ENCODE measurements at places on chromosomes 5 and 9. TPM values are rescaled to one million over a fixed set of nuclear protein-coding genes. Genes with fewer than 3 reads are reported as not detected.

GRCh38 chr5:54518146-54518817 is 723 bp downstream of the SNX18 start:
- DNase-seq: no peak

DNA sequence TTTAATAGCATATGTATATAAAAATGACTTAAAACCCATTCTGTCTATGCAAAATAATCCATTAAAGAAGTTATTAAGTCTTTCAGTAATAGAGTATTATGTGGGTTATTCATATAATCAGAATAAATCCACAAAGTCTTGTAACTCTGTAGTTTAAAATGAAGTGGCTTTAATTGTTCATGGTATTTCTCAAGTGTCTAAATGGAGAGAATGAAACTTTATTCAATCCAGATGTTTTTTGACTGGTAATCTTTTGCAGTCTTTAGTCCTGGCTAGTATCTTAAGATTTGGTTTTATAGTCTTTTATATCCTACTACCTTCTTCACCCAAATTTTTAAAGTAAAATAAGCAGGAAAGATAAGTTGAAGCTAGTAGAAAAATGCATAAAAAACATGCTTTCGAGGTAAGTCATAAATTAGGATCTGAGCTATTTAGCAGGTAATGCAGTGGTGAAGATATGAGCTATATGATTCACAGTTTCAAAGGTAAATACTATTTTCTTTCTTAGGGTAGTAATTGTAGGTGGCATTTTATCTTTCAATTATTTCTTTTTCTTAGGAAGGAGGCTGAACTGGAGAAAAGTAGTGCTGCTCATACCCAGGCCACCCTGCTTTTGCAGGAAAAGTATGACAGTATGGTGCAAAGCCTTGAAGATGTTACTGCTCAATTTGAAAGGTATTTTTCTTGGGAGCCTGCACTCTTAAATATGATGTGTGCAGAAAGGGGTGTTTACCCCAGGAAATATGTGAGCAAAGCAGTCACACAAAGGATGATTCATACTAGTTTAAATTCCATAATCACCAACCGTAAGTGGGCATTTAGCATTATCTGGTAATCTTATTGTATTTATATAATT is 17.9 kb downstream of the HMMR start:
- DNase-seq: peak; percentile 43

The IRX2 gene
- 6.1 TPM for total RNA-seq

The GARIN3 gene
- not detected for total RNA-seq

- DNase-seq: no peak
Measured at GRCh38 chr5:145791866-145792265, 43.3 kb downstream of the PRELID2 start.

DNA sequence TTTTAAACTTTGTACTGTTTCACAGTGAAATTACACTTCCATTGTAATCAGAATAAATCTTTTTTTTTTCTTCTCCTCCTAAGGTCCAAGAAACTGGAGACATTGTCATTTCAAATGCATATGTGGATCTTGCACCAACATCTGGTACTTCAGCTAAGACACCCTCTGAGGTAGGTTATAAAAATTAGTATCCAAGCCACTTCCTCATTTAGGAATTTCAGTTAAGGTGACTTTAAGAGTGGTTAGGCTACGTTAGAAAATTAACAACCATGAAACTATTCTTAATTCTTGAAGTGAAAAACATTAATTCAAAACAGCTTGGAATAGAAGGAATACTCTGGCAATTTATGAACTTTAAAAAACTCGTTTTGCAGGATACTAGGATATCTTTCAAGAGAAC is 77.5 kb downstream of the HSD17B4 start:
- no peak for DNase-seq

DNA sequence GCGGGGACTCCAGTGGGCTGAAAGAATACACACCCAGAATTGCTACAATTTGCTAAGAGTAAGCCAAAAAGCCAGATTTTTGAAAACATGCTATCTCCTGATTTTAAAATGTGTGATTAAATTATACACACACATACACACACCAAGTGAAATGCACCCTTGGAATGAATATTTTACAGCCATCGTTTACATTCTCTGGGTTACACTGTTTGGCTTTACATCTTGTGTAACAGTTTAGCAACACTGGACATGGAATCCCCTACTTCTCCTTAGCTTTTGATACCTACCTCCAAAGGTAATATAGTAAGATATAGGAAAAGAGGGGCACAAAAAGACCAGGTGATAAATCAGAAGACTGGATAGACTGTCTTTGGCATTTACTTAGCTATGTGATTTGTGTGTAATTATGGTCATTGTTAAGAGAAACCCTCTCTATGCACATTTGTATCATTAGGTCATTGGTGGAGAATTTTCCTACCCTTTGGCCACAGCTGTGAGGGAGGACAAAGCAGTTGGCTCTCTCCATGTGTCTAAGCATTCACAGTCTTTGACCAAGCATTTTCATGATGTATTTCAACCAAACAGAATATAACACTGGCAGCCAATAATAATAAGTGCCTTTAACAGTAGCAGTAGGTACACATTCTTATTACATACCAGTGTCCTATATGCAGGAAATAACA is 7.6 kb downstream of the SVEP1 start:
- DNase-seq: no peak

DNA sequence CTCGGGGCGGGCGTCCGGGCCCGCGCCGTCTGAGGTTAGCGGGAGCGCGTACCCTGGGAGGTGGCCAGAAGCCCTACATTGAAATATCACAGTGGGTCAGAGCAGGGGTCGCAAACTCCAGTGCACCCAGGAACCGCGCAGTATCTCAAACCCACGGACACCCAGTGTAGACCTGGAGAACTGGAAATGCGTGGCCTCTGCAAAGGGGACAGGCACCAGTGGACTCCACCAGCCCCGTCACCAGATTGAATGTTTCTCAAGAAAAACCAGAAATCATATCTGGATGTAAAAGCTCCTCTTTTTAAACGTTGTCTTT is 117.6 kb upstream of the SMIM23 start:
- no peak for DNase-seq

DNA sequence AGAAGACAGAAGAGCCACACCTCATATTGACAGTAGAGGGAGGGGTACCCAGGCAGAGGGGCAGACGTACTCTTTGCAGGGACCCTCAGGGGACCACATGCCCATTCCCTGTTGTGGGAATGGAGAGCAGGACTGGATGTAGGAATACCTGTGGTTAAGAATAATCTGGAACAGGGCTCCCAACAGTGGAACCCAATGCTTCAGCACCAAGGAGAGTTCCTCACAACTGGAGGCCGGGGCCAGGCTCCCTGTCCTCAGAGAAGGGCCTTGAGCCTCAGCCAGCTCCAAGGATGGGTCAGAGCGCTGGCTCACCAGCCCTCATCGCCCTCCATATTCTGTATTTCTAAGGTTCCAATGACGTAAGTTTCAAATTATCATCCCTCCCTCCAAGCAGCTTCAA is 7.4 kb upstream of the SHC3 start:
- DNase-seq: peak; percentile 16

- DNase-seq: no peak
Measured at GRCh38 chr9:6984941-6985578, 227.3 kb downstream of the KDM4C start.

- peak; percentile 46 for DNase-seq
Measured at GRCh38 chr9:12818431-12819000, 43.7 kb downstream of the LURAP1L start.

The BSPRY gene
- 22.4 TPM for total RNA-seq

GRCh38 chr9:96038271-96038670 is 162.8 kb downstream of the ERCC6L2 start:
- no peak for DNase-seq

DNA sequence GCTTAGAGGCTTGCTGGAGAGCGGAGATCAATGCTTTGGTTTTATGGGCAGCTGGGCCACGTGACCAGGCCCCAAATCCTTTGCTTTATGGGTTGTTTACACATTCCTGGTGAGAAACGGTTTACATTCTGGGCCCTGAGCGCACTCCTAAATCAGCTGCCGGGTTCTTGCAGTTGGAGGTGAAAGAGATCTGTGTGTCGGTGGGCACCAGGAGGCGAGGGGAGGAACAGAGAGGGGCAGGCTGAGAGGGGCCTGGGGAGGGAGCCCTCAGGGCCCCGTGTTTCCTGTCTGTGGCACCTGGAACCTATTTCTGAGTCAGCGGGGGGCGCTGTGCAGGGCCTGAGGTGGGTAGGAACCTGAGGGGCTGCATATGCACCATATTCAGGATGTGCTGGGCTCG is 63.5 kb upstream of the HAND1 start:
- DNase-seq: no peak

DNA sequence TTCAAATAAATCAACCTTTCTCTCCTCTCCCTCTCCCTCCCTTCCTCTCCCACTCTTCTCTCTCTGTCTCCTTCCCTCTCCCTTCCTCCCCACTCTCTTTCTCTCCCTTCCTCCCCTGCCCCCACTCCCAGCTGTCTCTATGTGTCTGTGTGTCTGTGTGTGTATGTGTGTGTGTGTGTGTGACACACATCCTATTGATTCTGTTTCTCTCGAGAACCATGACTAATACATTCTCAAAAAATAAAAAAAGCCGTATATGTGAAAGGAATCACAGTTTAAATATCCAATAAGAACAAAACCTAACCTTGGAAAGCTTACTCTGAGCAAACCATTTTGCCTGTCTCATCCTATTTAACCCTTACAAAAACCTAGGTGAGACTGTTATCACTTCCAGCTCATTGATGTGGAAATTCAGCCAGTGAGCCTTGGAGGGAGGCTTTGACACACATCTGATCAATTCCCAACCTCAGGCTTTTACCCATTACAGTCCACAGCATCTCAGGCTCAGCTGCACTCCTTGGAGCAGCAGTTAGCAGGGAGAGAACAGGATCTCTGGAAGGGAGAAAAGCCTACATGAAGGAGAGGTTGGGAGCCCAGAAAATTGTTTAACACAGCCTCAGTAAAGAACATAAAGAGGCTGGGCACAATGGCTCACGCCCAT is 8.3 kb downstream of the HSD17B3 start:
- peak; percentile 33 for DNase-seq

- peak; percentile 53 for DNase-seq
Measured at GRCh38 chr9:35237311-35237710, 75.5 kb downstream of the UNC13B start.

DNA sequence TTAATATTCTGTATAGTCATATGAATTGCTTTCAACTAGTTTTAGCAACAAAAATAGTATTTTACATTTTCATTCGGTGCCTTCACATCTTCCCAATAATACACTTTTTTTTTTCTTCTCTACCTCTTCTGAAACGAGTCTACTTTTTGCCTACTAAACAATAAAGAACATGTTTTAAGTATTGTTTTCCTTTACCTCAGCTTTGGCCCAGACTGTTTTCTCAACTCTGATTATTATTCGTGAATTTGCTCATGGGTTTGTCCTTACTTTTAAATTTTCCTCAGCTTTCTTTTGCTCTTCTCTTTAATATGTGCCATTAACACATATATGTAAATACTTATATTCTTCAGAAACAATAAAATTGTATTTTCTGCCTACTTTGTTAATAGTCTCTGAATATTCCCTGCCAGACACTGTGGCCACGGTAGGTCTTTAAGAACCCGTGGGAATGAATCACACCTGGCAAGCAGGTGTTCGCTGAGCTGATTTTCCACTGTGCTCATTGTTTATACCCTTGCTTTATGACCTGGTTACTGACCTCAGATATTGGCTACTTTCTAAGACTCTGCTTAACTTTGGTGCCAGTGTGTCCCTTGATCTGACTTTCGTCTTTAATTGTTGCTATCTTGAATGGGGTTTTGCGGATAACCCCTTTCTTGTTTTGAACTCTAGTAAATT is 49.1 kb downstream of the FAM170A start:
- no peak for DNase-seq

The ANKRD20A1 gene
- not detected for total RNA-seq

- DNase-seq: peak; percentile 37
Measured at GRCh38 chr9:90659650-90660364, 17.2 kb upstream of the DIRAS2 start.

DNA sequence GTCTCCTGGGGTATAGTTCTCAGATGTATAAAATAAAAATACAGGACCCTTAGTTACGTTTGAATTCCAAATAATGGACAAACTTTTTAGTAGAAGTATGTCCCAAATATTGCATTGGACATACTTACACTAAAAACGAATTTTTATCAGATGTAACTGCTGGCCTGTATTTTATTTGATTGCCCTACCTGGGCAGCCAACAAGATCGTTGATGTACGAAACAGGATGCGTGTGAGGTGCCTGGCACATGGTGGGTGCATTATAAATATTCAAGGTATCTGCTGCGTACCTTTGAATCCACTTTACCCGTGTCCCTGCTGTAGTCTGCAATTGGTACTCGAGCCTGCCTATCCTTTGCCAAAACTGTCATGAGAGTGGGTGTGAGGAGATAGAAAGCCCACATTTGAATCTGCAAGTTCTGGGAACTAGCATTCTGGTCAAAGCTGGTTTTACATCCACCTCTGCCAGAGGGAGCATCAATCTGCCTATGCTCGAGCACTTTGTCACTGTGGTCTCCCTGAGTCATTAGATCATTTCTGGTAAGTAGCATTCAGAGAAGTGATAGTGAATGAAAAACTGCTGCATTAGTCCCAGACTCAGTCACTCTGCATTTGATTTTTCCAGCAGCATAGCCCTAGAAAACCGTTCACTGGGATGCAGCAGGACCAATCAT is 133.7 kb upstream of the IQGAP2 start:
- no peak for DNase-seq

- no peak for DNase-seq
Measured at GRCh38 chr5:72281430-72281763, 38.6 kb downstream of the MRPS27 start.

The ATOSB gene
- total RNA-seq: 32.1 TPM

The DMRT3 gene
- not detected for total RNA-seq

DNA sequence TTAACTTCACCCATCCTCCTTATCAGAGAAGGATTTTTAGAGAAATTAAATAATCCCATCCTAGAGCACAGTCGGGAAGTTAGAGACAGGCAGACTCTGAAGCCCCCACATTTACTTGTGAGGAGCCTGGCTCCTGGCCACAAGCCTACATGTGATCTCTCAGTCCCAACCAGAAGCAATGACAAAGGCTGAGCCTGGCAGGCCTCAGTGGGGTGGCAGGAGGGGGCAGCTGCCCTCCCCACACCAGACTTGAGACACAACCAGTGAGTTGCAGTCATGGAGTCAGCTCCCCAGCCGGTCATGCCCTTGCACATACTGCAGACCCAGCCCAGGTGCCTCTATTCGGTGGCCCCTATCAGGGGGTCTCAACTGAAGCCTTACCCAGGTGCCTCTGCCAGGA is 11.0 kb downstream of the NAIF1 start:
- DNase-seq: no peak

DNA sequence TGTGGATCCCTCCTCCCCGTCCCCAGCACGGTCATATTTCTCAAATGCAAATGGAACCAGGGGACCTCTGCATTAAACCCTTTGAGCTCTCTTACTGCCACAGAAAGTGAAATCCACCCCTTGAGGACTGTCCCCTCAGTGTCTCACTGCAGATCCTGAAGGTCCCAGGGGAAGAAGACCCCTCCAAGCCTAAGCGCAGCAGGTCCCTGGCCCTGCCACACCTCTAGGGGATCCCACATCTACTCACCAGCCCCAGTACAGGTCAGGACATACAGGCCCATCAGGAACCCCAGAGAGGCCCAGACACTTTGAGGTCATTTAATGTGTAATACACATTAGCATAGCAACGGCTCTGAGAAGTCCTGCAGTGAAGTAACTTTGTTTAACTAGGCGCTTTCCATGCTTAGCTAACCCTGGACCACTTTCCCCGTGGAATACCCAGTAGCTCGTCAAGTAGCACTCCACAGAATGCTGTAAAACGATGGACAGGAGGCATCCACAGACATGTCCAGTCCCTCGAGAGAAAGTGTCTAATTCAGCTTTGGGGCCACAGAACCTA is 54.7 kb upstream of the ALDH1B1 start:
- DNase-seq: no peak
